Caco-2 (cell line): ENCODE measurements at places on chromosomes 3 and 15. TPM values are rescaled to one million over a fixed set of nuclear protein-coding genes. Genes with fewer than 3 reads are reported as not detected.

GRCh38 chr15:26838742-26839460 is 28.0 kb upstream of the GABRA5 start:
- H3K27ac ChIP-seq: no peak overlapping the region
- H3K4me1 ChIP-seq: no peaks in the 10 kb centered on the region
- no peaks in the 10 kb centered on the region for H3K36me3 ChIP-seq
- H3K4me3 ChIP-seq: no peak overlapping the region
- peak; percentile 34 for DNase-seq

GRCh38 chr3:66037330-66037985 is 1.3 kb downstream of the MAGI1 start:
- DNase-seq: peak; percentile 77
- peaks cover 4% of the 10 kb centered on the region; the same call in 1 of the 2 replicates for H3K4me1 ChIP-seq
- H3K27ac ChIP-seq: peak overlapping the region; percentile 94

GRCh38 chr3:45199837-45200648 is 26.0 kb downstream of the TMEM158 start:
- peaks cover 25% of the 10 kb centered on the region for H3K4me1 ChIP-seq
- peak overlapping the region; percentile 92 for H3K27ac ChIP-seq
- peak; percentile 68 for DNase-seq

- H3K4me3 ChIP-seq: no peak overlapping the region
- H3K27me3 ChIP-seq: no peaks in the 10 kb centered on the region
- peaks cover 2% of the 10 kb centered on the region for H3K36me3 ChIP-seq
- DNase-seq: no peak
- 0 out of 2 replicates have a peak, but pooled peaks cover 3% of the 10 kb centered on the region for H3K4me1 ChIP-seq
- peak overlapping the region; percentile 16 for H3K27ac ChIP-seq
Measured at GRCh38 chr3:32901005-32901932, 50.2 kb upstream of the CCR4 start.

GRCh38 chr15:80367661-80368060 is 36.5 kb upstream of the ARNT2 start:
- H3K4me1 ChIP-seq: no peaks in the 10 kb centered on the region
- no peaks in the 10 kb centered on the region for H3K36me3 ChIP-seq
- no peak overlapping the region for H3K27ac ChIP-seq
- H3K27me3 ChIP-seq: no peaks in the 10 kb centered on the region

DNA sequence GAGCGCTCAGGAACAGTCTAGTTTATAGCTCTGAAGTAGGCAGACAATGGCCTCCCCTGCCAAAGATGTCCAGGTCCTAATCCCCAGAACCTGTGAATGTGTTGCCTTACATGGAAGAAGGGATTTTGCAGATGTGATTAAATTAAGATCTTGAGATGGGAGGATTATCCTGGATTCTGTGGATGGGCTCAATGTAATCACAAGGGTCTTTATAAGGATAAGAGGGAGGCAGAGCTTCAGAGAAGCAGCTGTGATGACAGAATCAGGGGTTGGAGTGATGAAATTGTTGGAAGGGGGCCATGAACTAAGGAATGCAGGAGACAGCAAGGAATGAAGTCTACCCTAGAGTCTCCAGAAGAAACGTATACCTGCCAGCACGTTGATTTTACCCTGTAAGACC is 14.0 kb upstream of the GK5 start:
- no peak for DNase-seq
- H3K27ac ChIP-seq: no peak overlapping the region
- H3K36me3 ChIP-seq: no peaks in the 10 kb centered on the region
- no peaks in the 10 kb centered on the region for H3K27me3 ChIP-seq
- H3K4me3 ChIP-seq: no peak overlapping the region
- no peaks in the 10 kb centered on the region for H3K4me1 ChIP-seq

GRCh38 chr15:29925227-29926082 is 103.2 kb upstream of the TJP1 start:
- peaks cover 57% of the 10 kb centered on the region for H3K4me1 ChIP-seq
- peak overlapping the region; percentile 87 for H3K27ac ChIP-seq
- H3K27me3 ChIP-seq: no peaks in the 10 kb centered on the region
- H3K4me3 ChIP-seq: no peak overlapping the region
- H3K36me3 ChIP-seq: no peaks in the 10 kb centered on the region

- H3K4me1 ChIP-seq: no peaks in the 10 kb centered on the region
- H3K27me3 ChIP-seq: peaks cover 1% of the 10 kb centered on the region; the same call in 1 of the 2 replicates
- no peak for DNase-seq
- no peak overlapping the region for H3K27ac ChIP-seq
- H3K36me3 ChIP-seq: no peaks in the 10 kb centered on the region
Measured at GRCh38 chr3:38576526-38577370, 72.7 kb downstream of the SCN5A start.

- H3K27ac ChIP-seq: no peak overlapping the region
- H3K36me3 ChIP-seq: no peaks in the 10 kb centered on the region
- DNase-seq: no peak
- no peak overlapping the region for H3K4me3 ChIP-seq
- no peaks in the 10 kb centered on the region for H3K4me1 ChIP-seq
- no peaks in the 10 kb centered on the region for H3K27me3 ChIP-seq
Measured at GRCh38 chr3:171327441-171328174, 132.6 kb downstream of the TNIK start.

GRCh38 chr15:34808016-34808415 is 12.7 kb upstream of the ACTC1 start:
- H3K4me3 ChIP-seq: no peak overlapping the region
- H3K27ac ChIP-seq: no peak overlapping the region
- DNase-seq: no peak
- no peaks in the 10 kb centered on the region for H3K4me1 ChIP-seq

- no peak for DNase-seq
- H3K4me1 ChIP-seq: peaks cover 26% of the 10 kb centered on the region
- H3K27me3 ChIP-seq: no peaks in the 10 kb centered on the region
Measured at GRCh38 chr3:149186219-149186618, 35.4 kb downstream of the CP start.

DNA sequence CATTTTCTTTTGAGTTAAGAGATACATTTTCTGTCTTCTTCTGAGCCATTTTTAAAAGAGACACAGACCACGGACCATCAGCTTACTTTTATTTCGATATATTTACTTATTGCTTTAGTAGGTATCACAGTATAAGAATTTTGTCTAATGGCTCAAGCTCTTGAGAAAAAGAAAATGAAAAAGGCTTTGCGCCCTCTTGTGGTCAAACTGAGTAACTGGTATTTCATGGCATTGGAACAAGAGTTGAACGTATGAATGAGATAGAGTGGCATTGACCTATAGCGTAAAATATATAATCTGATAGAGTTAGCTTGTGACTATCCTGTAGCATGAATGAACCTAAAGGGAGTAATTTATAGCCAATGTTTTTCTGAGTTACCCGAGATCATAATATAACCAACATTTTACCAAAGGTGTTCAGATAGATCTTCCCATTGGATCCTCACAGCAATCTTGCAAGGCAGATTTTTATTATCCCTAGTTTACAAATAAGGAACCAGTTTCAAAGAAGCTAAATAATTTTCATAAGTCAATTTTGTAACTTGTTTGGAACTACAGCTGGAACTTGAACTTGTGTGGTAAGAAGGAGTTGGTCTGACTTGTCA is 154.6 kb downstream of the POLR2M start:
- DNase-seq: no peak
- H3K27ac ChIP-seq: no peak overlapping the region
- H3K4me1 ChIP-seq: no peaks in the 10 kb centered on the region
- no peak overlapping the region for H3K4me3 ChIP-seq

Gene MGLL
- total RNA-seq: 7.8 and 8.4 TPM in 2 replicates

GRCh38 chr3:38690185-38690584 is 40.7 kb upstream of the SCN5A start:
- DNase-seq: no peak
- no peaks in the 10 kb centered on the region for H3K27me3 ChIP-seq
- no peak overlapping the region for H3K4me3 ChIP-seq
- H3K4me1 ChIP-seq: no peaks in the 10 kb centered on the region

Gene LRRIQ4
- not detected in 2 replicates for total RNA-seq

DNA sequence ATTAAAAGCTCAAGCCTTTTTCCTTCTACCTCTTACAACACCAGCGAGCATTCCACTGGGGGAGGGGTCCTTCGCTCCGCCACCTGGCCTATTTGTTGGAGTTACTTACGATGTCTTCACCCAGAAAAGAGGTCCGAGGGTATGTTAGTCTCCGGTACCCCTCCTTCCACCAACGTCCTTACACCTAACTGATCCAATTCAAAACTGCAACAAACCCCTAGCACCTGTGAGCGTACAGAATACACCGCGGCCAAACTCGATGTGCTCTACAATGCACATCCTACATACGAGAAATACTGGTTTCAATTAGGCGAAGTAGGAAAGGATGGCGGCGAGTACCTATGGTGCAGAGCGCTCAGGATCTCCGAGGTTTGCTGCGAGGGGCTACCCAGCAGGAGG is 944 bp downstream of the SLITRK3 start:
- DNase-seq: no peak
- H3K27me3 ChIP-seq: no peaks in the 10 kb centered on the region
- no peak overlapping the region for H3K4me3 ChIP-seq
- H3K27ac ChIP-seq: no peak overlapping the region
- H3K36me3 ChIP-seq: no peaks in the 10 kb centered on the region

GRCh38 chr15:49421991-49422390 is 1.1 kb upstream of the FGF7 start:
- DNase-seq: no peak
- H3K27ac ChIP-seq: no peak overlapping the region
- no peaks in the 10 kb centered on the region for H3K27me3 ChIP-seq

Gene KLHDC8B
- total RNA-seq: 7.4 and 8.8 TPM in 2 replicates

Gene GABRR3
- not detected in 2 replicates for total RNA-seq

- H3K36me3 ChIP-seq: no peaks in the 10 kb centered on the region
- H3K4me1 ChIP-seq: peaks cover 28% of the 10 kb centered on the region
- H3K27ac ChIP-seq: no peak overlapping the region
Measured at GRCh38 chr3:98890181-98890835, 11.2 kb downstream of the DCBLD2 start.

DNA sequence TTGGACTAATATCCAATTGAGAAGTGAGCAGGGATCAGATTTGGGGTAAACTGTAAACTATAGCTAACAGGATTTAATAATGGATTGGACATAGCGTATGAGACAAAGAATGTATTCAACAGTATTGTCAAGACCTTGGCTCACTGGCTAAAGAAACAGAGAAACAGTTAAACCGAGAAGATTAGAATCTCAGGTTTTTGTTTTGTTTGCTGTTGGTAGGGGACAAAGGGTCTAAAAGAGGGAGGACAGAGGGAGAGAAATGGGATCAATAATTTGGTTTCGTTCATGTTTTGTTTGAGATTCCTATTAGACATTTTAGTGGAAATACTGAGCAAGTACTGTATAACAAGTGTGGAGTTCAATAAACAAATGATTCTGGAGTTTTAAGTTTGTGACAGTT is 28.6 kb downstream of the CLDN1 start:
- H3K27me3 ChIP-seq: no peaks in the 10 kb centered on the region
- H3K36me3 ChIP-seq: no peaks in the 10 kb centered on the region
- H3K27ac ChIP-seq: no peak overlapping the region
- H3K4me3 ChIP-seq: no peak overlapping the region
- DNase-seq: no peak
- H3K4me1 ChIP-seq: no peaks in the 10 kb centered on the region

- peak overlapping the region; percentile 78 for H3K27ac ChIP-seq
- DNase-seq: no peak
- H3K27me3 ChIP-seq: no peaks in the 10 kb centered on the region
- no peak overlapping the region for H3K4me3 ChIP-seq
Measured at GRCh38 chr15:41561104-41561776, 2.2 kb downstream of the TYRO3 start.

Gene CCDC80
- 19.4 and 26.2 TPM in 2 replicates for total RNA-seq

Gene ITIH4
- total RNA-seq: 3.7 and 4.1 TPM in 2 replicates

DNA sequence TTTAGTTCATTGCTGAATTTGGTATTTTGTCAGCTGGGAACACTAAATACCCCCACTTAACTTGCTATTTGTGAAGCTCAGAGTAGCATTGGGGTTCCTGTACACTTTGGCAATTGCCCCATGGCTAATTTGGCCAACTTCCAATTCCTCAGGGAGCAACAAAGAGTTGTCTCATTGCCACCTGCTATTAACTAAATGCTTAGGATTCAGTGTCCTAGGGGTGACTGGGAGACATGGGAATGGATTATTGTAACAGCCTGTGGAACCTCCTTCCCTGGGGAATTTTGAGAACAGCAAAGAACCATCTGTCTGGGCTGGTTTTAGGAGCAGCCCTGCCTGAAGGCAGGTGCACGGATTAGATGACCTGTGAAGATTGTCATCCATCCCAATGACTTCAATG is 437.4 kb upstream of the TPRG1 start:
- peaks cover 17% of the 10 kb centered on the region for H3K4me1 ChIP-seq
- H3K36me3 ChIP-seq: no peaks in the 10 kb centered on the region
